ENCODE measurements at places on chromosomes 6 and 20.

- no peak for DNase-seq
Measured at GRCh38 chr20:57545927-57546662, 14.8 kb upstream of the PCK1 start.

GRCh38 chr20:2149507-2149906 lies 47.9 kb downstream of the STK35 start:
- DNase-seq, result no peak

DNA sequence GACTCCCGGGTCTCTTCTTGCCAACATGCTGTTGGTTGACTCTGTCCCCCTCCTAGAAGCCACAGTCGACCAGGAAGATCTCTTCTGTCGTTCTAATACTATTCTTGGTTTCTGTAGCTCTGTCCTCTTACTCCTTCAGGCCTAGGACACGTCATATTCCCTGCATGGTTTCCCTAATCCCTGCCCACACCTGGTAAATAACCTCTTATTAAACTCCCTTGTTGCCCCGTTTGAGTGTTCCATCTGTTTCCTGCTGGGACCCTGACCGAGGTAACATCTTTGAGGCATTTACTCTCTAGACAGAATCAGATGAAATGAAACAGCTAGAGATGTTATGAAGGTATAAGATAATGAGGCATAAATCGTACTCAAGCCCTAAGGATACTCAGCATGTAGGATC lies 68.1 kb downstream of the PLCB4 start:
- no peak for DNase-seq

DNA sequence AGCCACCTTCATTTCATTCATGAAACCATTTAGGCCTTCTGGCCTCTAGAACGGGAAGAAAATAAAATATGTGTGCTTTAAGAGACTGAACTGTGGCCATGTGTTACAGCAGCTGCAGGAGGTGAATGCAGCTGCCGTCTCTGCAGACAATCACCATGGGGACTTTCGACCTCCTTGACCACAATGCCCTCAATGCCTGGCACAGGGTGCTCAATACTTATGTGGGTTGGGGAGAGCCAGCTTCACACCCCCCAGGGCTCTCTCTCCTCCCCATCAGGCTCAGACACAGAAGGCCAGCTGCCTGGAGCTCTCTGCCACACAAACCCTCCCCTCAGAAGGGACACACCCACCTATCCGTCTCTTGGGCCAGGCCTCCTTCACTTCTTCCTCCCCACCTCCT lies 43.5 kb downstream of the ANKRD60 start:
- no peak for DNase-seq

- no peak for DNase-seq
Measured at GRCh38 chr6:127191716-127192115, 73.2 kb downstream of the RSPO3 start.

- no peak for DNase-seq
Measured at GRCh38 chr20:60955706-60956105, 296.4 kb upstream of the CDH4 start.

DNA sequence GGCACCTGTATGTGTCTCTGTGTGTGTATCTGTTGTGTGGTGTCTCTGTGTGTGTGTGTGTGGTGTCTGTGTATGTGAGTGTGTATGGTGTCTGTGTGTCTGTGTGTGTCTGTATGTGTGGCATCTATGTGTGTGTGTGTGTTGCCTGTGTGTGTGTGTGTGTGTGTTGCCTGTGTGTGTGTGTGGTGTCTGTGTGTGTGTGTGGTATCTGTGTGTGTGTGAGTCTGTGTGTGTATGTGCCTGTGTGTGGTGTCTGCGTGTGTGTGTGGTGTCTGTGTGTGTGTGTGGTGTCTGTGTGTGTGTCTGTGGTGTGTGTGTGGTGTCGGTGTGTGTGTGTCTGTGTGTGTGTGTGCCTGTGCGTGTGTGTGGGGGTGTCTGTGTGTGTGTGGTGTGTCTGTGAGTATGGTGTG lies 31.7 kb upstream of the VEGFA start:
- DNase-seq, result no peak

DNA sequence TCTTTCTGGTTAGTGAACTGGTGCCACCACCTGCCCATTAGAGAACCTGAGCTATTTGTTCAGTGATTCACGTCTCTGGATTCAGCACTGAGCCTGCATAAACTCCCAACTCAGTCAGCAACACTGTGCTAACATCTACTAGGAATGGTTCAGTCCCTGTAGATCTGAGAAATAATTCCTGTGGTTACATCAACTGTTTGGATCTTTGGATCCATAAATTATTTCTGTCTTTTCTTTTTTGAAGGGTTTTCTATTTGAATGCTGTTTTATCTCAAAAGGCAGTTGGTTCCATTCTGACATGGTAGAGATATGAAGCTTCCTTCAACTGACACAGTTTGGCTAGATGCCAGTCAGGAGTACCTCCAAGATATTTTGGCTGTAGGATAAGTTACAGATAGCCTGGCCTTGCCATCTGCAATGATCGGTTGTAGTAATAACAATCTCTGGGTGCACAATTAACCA lies 125.9 kb downstream of the TRMT11 start:
- no peak for DNase-seq

Data from activated CD4-positive, alpha-beta T cell treated with anti-CD3 and anti-CD28 coated beads for 36 hours (primary cell).